Activated T-cell treated with anti-CD3 and anti-CD28 coated beads, Interleukin-2, amount 50 U/mL, for 72 hours (primary cell): ENCODE measurements at places on chromosomes 11 and 22.

DNA sequence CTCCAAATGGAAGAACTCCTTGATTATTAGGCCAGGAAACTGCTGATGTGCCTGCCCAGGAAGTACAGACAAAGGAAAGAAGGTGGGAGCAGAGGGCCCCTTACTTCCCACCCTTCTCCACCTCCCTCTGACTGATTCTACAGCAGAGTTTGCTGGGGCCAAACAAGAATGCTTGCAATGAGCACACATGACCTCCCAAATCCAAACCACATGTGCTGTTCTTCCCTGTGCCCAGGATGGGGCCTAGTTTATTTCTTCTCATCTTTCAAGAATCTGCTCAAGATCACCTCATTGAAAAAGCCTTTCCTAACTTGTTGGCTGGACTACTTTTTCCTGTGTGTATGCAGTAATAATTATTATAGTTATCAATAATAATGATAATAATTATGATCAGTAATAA, 286.1 kb downstream of the RAB38 start:
- no peak for DNase-seq
- H3K4me1 ChIP-seq: no peaks in the 10 kb centered on the region
- H3K27ac ChIP-seq: no peak overlapping the region

- DNase-seq: no peak
- H3K4me3 ChIP-seq: no peak overlapping the region
- peaks cover 28% of the 10 kb centered on the region for H3K4me1 ChIP-seq
- no peak overlapping the region for H3K27ac ChIP-seq
- H3K27me3 ChIP-seq: peaks cover 52% of the 10 kb centered on the region
- H3K36me3 ChIP-seq: no peaks in the 10 kb centered on the region
These were observed 3.0 kb downstream of the GAS2 start for GRCh38 chr11:22669368-22669767.

DNA sequence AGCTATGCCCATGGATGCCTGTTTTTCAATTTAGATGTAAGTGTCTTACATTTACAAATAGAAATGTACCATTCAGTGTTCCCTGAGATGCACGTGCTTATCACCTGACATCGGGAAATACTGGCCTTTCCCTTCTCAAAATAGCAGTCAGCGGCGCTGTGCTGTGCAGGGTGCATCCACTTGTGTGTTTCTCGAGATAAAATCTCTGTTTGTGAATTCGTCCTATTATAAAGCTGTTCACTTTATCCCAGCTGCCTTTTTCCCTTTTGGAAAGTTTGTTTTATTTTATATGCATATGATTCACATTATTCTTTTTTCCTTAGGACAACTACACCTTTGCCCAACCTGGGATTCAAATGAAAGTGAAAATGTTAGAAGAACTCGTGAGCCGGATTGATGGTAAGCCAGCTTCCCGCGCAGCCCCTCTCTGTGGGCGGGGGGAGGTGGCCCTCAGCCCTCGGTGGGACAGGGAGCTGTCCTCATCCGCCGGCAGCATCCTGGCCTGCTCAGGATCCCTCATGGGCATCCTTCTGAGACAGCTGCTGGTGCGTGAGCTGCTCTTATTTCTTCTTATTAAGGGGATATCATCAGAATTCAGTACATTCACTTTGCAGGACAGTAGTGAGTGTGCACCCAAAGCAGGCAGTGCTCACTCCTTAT, 235.0 kb downstream of the TBC1D22A start:
- DNase-seq: no peak
- peaks cover 1% of the 10 kb centered on the region for H3K36me3 ChIP-seq
- no peak overlapping the region for H3K4me3 ChIP-seq
- H3K27ac ChIP-seq: no peak overlapping the region

GRCh38 chr11:110435780-110436717, 6.3 kb downstream of the FDX1 start:
- H3K4me1 ChIP-seq: peaks cover 80% of the 10 kb centered on the region
- DNase-seq: no peak
- no peaks in the 10 kb centered on the region for H3K27me3 ChIP-seq
- peaks cover 2% of the 10 kb centered on the region for H3K36me3 ChIP-seq
- H3K27ac ChIP-seq: no peak overlapping the region

DNA sequence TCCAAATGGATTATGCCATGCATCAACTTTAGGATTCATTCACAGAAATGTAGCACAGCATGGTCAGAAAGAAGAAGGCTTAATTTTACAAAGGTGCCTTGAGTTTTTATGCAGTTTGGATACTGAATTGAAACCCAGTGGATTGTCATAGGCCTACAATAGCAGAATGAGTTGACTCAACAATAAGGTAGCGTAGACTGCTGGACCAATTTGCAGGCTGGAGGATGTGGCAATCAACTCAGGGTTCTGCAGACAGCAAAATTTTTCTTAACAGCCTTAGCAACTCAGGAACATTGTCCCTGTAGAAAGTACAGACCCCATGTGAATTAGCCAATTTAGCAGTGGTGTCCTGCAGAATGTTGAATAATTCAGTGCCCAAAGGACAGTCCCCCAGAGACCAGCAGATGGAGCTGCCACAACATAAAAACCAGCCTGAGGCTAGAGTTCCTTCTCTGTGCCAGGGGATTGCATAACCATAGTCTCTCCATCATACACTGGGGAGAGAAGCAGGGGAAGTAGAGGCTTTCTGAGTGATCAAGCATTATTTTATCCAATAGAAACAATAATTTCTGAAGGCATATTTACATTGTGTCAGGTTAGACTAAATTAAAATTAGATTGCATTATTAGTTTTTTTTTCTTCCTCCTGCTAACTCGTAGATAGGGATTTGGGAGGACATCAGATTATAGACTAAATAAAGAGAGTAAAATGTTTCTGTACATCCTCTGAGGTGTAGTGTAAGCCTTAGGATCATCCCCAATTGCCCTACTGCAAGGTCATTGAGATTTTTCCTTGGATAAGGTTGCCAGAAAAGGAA, 20.3 kb upstream of the MRPL17 start:
- no peaks in the 10 kb centered on the region for H3K27me3 ChIP-seq
- H3K36me3 ChIP-seq: no peaks in the 10 kb centered on the region
- no peak overlapping the region for H3K4me3 ChIP-seq
- H3K27ac ChIP-seq: no peak overlapping the region
- H3K4me1 ChIP-seq: peaks cover 11% of the 10 kb centered on the region

DNA sequence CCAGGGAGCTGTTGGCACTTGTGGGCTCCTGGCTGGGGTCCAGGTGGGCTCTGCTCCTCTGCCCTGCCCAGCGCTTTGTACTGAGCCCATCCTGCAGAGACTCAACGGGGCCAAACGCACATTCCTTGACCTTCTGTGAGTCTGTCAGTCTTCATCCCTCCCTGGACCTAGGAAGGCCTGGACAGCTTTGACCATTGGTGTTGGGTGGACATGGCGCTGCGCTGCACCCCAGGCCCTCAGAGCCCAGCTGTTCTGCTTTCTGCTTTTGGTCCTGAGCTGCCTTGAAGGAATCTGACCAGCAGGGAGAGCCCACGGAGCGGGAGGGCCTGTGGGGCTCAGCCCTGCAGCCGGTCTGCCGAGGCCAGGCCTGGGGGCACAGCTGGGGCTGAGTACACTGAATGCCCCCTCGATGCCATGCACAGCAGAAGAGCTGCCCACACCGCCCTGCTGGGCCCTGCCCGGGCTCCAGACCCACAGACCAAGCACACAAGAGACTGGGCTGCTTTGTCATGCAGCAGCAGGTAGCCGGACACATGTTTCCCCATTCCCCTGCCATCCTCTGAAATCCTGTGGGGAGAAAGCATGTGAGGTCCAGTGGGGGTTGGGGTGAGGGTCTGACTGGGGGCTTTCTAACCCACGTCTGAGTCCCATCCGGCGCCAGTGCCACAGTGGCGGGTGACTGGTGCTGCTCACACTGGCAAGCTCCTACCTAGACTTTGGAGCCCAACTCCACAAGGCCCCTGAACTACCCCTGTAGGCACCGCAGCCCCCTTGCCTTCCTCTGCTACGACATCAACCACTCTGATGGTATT, 24.1 kb upstream of the CCDC188 start:
- DNase-seq: no peak
- H3K4me3 ChIP-seq: no peak overlapping the region
- no peaks in the 10 kb centered on the region for H3K4me1 ChIP-seq
- H3K27ac ChIP-seq: no peak overlapping the region

DNA sequence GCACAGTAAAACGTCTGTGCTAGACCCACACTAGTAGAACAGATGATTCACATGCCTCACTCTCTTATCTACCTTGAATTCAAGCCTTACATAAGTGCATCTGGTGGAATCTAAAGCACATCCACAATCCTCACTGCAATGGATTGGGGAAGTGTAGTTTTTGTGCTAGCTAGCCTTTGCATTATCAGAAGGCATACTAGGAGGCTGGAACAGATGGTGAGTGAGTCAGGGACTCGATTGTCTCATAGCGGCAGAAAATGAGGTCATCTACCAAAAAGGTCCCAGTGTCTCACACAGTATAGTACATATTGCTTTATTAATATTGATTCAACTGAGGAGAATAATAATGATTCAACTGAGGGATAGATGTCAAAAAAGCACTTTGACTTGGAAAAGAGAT, 9.3 kb downstream of the MSANTD4 start:
- H3K27ac ChIP-seq: no peak overlapping the region
- H3K4me3 ChIP-seq: no peak overlapping the region
- no peaks in the 10 kb centered on the region for H3K27me3 ChIP-seq
- DNase-seq: no peak

GRCh38 chr11:43547889-43548381, 132.6 kb upstream of the HSD17B12 start:
- H3K27ac ChIP-seq: no peak overlapping the region
- no peak for DNase-seq
- no peaks in the 10 kb centered on the region for H3K4me1 ChIP-seq
- H3K36me3 ChIP-seq: peaks cover 3% of the 10 kb centered on the region
- peaks cover 68% of the 10 kb centered on the region for H3K27me3 ChIP-seq
- no peak overlapping the region for H3K4me3 ChIP-seq

DNA sequence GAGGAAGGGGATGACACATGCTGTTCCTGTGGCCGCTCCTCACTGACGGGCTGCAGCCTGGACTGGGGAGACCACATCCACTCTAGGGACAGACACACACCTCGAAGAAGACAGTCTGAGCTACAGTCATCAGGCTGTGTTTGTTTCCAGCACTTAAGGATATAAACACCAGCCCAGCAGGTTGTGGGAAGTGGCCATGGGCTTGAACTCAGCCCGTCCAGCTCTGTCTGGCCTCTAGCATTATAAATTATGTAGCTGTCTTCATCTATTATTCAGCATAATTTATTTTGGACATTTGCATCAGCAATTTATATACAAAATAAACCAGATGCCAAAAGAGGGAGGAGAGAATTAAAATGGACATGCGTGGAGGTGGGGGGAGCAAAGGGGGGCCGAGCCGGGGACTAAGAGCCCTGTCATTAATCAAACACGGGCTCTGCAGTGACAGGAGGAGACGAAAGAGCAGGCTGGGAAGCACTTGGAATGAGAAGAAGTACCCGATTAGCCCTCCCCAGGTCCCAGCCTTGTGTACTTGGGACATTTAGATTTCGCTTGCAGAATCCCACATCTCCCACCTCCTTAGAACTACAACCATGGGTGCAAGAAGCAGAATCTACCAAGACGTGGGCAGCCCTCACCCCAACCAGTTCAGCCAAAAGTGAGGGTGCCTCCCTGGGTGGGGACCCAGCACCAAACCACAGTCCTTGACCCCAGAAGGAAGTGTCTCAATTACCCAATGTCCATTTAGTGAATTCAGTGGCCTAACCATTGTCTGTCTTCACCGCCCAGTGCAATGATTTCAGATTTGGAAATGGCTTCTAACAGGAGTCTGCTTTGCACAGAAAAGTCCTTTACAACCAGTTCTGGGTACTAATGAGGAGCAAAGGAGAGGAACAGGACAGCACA, 309.6 kb downstream of the OPCML start:
- DNase-seq: no peak
- no peak overlapping the region for H3K4me3 ChIP-seq
- no peaks in the 10 kb centered on the region for H3K36me3 ChIP-seq
- no peak overlapping the region for H3K27ac ChIP-seq
- peaks cover 7% of the 10 kb centered on the region for H3K27me3 ChIP-seq

- H3K4me1 ChIP-seq: peaks cover 22% of the 10 kb centered on the region
- DNase-seq: no peak
- no peaks in the 10 kb centered on the region for H3K27me3 ChIP-seq
- H3K27ac ChIP-seq: no peak overlapping the region
- H3K4me3 ChIP-seq: no peak overlapping the region
- peaks cover 10% of the 10 kb centered on the region for H3K36me3 ChIP-seq
These were observed 36.7 kb upstream of the TFIP11 start for GRCh38 chr22:26548984-26549383.

DNA sequence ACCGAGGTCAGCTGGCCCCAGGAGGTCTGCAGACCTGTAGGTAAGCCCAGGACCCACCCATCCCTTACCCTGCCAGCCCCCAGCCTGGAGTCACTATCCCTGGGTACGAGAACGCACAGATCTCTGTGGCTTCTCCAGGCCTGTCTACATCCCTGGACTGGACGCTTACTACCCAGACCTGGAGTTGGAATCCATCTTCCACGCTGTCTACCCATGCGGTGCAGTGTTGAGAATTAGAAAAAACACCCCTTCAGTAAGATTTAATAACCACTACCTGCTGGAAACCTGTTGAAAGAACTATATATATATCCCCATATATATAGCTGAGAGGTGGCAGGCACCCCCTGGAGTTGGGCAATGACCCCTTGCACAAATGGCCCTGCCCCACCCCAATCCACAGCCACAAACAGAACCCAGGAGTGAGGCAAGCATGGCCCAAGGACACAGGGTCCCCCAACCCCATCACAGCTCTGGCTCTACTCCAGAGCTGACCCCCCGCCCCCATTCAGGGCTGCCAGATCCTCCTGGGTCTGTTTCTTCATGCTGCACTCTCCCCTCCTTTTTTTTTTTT, 17.7 kb upstream of the RGL4 start:
- H3K36me3 ChIP-seq: no peaks in the 10 kb centered on the region
- DNase-seq: no peak
- no peak overlapping the region for H3K27ac ChIP-seq
- H3K27me3 ChIP-seq: no peaks in the 10 kb centered on the region
- H3K4me3 ChIP-seq: no peak overlapping the region

- peaks cover 2% of the 10 kb centered on the region for H3K36me3 ChIP-seq
- no peak overlapping the region for H3K4me3 ChIP-seq
- peaks cover 48% of the 10 kb centered on the region for H3K4me1 ChIP-seq
- H3K27ac ChIP-seq: no peak overlapping the region
- no peaks in the 10 kb centered on the region for H3K27me3 ChIP-seq
- no peak for DNase-seq
These were observed 6.8 kb upstream of the CD248 start for GRCh38 chr11:66323684-66324083.

DNA sequence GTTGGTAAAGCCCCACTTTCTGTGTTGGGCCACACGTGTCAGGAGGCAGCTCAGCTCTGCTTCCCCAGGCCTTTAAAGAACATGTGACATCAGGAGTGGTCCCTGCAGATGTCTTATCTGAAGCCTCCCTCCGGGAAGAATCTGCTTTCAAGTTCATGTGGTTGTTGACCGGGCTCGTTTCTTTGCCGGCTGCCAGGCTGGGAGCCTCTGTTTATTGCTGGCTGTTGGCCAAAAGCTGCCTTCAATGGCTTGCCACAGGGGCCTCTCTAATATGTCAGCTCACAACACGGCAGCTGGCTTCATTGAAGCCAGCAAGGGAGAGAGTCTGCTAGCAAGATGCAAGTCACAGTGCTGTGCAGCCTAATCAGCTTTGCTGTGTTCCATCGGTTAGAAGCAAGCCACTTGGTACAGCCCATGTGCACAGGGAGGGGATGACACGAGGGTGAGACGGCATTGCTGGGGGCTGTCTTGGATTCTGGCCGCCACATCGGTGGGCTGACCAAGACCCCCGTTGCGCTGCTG, 14.6 kb downstream of the MRGPRF start:
- H3K4me1 ChIP-seq: no peaks in the 10 kb centered on the region
- H3K27me3 ChIP-seq: no peaks in the 10 kb centered on the region
- H3K36me3 ChIP-seq: no peaks in the 10 kb centered on the region
- H3K4me3 ChIP-seq: no peak overlapping the region
- H3K27ac ChIP-seq: no peak overlapping the region
